ENCODE measurements at places on chromosomes 6 and 20.

GRCh38 chr6:65719101-65719500, 12.1 kb upstream of the EYS start:
- DNase-seq = no peak

DNA sequence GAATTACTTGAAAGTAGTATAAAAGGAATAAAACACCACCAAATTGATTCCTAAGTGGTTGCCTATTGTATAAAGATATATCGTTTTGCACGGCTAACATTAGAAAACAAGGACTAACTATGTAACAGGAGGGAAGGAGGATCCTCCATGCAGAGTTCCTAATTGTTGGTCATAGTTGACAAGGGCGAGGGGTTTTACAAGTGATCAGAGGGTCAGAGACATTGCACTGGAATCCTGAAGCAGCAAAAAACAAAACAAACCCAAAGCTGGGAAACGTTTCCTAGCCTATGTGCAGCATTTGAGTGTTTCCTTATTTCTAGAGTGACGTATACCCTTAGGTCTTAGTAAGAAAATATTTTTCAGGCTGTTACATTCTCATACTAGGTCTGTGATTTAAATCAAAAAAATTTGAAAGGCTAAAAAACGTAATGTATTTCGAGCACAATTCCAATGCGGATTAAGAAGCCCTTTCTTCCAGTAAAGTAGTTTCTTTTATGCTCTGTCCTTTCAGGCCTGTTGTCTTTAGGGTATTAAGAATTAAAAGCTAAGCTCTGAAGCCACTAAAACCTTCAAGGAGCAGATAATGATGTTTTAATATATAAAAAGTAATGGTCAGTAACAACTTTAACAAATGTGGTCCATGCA, 373.8 kb upstream of the MMS22L start:
- no peak for DNase-seq

GRCh38 chr6:15473741-15474161, 189.1 kb downstream of the DTNBP1 start:
- DNase-seq = no peak

DNA sequence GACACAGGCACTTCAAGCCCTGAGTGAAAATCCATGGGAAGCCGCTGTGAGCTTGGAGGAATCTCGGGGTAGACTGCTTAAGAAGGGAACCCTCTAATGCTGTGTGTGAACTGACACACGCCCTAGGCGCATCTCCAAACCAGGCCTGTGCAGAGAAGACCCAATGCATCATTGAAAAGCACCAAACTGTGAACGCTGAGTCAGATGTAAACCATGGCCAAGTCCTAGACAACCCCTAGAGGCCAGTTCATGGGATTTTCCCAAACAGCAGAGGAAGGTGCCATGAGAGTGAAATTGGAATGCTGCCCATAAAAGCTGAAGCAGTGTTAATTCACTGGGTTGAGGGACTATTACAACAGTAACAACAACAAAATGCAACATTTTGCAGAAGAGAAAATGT, 296.5 kb downstream of the SMOC2 start:
- DNase-seq = no peak

- DNase-seq = no peak
Observed at GRCh38 chr6:123681957-123682462, 45.3 kb upstream of the TRDN start.

DNA sequence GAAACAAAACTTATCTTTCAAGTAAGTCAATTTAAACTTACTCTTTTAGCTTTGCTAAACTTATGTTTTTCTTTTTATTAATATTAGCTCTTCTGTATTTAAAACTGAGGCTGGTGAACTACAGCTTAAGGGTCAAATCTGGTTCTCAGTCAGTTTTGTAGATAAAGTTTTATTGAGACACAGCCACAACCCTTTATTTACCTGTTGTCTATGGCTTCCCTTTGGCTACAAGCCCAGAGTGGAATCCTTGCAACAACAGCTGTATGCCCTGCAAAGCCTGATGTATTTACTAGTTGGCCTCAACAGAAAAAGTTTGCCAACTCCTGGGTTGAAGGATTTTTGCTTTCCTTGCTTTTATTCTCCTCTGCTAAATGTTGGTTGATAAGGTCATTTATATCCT, 491.4 kb upstream of the RNF217 start:
- no peak for DNase-seq

DNA sequence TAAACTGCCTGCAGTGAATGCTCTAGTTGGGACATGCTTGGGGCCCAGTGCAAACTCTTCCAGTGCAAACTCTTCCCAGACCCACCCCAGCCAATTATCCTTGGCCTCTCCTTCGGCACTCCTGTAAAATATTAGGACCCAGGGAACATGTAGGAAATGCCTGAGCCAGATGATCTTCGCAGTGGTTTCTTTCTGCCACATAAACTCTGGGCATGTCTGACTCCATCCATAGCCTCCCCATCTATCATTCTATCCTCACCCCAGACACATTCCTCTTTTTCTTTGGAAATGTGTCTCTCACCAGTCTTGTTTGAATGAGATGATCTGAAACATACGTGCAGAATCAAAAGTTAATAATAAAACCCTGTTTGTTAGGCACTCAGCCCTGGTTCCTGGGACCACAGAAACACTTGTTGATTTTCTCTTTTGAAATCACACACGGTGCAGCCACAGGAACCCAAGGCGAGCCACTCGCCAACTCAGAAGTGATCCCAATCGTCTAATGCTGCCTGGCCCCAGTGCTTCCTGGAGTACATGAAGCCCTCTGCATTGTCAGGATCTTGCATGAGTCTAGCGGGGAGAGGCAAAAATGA, 108.9 kb upstream of the CST7 start:
- no peak for DNase-seq

GRCh38 chr20:41171736-41172295, 34.5 kb downstream of the PLCG1 start:
- DNase-seq = no peak

DNA sequence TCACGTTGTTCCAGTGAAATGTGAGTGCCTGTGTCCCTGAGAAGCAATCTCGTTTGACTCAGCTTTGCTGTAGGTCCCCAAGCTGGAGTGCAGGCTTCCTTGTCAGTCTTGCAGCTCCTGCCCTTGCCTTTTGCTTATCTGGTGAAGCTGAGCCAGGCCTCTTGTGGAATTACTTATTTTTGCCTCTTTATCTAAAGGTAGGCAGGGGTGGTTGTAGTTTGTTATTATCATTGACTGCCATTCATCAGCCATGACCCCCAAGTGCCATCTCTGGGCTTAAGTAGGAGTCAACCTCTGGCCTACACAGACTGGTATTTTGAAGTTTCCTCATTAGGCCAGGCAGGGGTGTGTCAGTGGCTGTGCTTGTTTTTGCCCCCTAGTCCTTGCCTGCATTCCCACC, 2.1 kb downstream of the TMEM14B start:
- no peak for DNase-seq

DNA sequence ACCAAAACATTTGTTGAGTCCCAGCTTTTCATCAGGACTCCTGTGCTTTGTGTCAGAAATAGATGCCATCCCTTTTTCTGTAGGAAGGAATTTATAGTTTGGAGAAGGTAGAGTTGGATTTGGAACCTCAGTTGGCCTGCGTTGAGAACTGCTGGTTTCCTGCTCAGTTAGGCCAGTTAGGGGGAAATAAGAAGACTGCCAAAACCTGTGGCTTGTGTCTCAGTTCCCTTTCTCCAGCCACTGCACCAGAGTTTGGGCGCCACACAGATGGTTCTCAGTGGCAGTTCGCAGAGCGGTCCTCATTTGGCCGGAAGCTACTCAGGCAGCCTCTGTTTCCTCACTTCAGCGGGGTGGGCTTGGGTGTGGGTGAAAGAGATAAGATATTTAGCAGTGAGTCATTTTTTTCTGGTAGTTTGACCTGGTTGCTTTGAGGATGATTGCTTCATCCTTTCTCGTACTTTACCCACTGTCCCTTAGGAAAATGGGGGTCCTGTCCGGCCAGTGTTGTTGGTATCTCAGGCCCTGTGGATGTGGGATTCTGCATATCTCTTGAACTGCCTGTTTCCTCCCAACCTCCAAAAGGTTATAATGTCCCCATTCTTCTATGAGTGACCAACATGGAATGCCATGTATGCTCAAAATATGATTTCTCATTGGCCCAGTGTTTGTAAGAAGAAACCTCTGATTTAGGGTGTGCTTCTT, 53.7 kb downstream of the JARID2 start:
- DNase-seq = no peak

DNA sequence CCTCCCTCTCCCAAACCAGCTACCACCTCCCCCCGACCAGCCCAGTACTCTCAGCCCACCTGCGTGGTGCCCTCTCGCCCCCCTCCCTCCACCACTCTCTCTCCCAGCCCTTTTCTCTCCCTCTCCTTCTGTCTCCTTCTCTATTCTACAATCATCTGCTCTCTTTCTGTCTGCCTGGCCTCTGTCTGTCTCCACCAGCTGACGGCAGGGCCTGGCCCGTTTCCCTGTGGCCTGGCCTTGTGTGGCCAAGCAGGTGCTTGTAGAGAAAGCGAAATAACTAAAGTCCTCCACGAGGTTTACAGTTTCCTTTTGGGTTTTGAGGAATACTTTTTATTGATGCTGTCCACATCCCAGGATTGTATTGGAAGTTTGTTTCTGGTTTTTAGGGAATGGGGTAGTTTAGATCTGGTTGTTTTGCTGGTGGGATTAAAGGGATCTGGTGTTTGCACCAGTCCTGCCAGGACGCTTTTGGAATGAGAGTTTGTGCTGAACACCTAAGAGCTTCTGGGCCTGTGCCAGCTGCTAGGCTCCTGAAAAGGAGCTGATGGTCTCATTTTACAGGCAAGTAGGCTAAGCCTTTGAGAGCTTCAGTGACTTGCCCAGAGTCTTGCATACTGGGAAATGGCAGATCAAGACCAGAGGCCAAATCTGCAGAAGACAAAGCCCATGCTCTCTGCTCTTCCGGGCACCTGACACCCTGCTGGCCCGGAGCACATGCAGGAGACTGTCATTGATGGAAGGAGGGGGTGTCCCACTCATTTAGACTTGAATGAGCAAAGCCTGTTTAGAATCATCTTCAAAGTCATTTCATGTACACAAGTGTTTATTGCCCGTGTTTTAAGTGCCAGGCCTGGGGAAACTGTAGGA, 161.7 kb downstream of the SYCP2 start:
- no peak for DNase-seq

DNA sequence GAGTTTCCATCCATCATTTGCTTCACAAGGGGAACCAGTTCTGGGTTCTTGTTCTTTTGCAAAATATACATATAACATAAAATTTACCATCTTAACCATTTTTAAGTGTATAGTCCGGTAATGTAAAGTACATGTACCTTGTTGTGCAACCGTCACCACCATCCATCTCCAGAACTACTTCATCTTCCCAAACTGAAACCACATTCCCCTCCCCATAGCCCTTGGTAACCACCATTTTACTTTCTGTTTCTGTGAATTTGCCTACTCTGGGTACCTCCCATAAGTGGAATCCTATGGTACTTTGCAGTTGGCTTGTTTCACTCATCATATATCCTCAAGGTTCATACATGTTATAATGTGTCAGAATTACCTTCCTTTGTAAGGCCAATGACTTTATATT, 70.3 kb upstream of the DSP start:
- DNase-seq = no peak

GRCh38 chr6:30135757-30136156, at the start of gene TRIM40:
Gene TRIM40 (plus strand): TSS chr6:30136140. CDS start chr6:30137037, 897 bp downstream.
- no peak for DNase-seq

DNA sequence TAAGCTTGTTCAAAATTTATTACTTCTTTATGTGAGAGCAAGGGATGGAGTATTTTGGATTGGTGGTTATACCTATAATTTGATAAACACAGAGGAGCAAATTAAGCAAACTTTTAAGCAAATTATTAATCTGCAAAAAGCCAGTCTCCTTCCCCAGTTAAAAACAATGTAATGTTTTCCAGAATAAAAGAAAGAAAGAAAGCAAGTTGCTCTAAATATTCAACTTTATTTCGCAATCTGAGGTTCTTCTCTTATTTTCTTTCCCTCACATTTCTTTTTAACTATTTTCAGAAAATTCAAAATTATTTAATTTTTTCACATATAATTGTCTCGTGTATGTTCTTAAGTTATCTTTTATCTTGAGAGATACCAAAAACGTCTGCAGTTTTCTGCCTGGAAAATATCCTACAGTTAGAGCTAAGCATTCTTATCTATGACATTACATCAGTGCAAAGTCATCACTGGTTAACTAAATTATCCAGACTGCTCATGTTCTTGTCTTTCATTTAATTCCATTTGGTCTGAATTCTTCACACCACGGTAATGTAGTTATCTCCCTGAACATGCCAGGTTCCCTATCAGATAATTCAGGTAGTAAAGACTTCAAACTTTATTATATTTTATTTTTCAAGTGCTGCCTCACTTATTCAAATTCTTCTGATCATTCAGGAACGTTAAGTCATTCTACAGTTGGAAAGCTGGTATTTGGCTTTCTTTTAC, 3.3 kb upstream of the CNKSR3 start:
- no peak for DNase-seq

DNA sequence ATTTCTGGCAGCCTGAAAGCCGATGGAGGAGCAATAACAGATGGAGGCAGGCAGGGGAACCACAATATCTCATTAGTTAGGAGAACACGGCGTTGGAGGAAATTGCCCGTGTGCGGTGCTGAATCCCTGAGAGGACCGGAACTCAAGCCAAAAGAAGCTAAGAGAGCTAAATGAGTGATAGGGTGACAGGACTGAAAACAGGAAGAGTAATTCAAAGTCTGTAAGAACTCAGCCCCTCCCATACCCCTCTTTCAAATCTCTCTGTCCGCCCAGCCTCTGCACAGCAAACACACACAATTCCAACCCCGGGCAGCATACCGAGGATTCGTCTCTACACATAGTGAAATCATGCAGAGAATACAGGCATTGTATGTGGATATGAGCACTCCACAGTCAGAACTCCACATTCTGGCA, 2.6 kb upstream of the IPCEF1 start:
- DNase-seq = no peak

GRCh38 chr6:154673919-154674318, 59.3 kb upstream of the SCAF8 start:
- no peak for DNase-seq
